ENCODE measurements at places on chromosomes 7 and 10.

GRCh38 chr7:139791316-139791715 is 13.5 kb upstream of the HIPK2 start:
- no peak for DNase-seq

- DNase-seq: no peak
Observed at GRCh38 chr10:132533571-132534260, 3.9 kb upstream of the INPP5A start.

GRCh38 chr10:130627346-130628045 is 491.3 kb downstream of the GLRX3 start:
- no peak for DNase-seq

DNA sequence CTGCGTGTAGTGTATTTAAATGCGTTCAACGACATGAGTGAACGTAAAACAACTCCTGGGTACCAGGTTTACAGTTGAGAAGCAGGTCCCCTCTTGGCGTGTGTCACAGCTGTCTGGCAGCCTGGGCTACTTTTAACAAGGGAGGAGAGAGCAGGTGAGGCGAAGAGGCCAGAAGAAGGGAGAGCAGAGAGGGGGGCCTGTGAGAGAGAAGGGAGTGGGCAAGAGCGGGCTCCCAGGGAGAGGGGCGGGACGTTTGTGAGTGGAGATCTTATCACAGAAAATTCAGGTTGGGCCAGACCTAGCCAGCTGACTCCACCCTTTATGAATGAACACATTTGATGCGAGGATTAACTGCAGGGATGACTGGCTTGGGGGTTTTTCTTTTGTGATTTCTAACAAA is 154.0 kb downstream of the CAMK1D start:
- DNase-seq: no peak

GRCh38 chr10:43943119-43943817 is 294.6 kb upstream of the ZNF32 start:
- no peak for DNase-seq

DNA sequence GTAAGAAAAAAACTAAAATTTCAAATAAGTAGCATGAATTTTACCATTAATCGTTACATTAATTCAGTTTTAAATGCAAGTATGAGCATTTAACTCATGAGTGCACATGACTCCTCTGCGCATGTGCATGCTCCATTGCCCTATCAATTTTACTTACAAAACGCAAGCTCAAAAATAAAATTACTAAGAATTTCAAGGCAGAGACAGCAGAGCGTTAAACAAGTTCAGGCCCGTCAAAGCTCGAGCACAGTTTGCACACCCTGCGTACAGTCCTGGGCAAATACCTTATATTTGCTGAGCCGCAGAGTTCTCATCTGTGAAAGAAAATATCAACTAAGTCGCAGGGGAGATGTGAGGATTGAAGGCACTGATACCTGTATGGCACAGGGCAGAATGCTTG is 373.6 kb downstream of the BBS9 start:
- DNase-seq: no peak

DNA sequence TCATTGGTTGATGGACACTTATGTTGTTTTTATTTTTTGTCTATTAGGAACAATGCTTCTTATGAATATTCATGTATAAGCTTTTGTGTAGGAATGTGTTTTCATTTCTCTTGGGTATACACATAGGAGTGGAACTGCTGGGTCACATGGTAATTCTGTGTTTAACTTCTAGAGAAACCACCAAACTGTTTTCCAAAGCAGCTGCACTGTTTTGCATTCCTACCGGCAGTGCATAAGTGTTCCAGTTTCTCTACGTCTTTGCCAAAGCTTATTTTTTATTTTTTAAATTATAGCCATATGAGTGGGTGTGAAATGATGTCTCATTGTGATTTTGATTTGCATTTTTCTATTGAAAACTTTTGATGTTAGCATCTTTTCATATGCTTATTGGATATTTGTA is 51.3 kb downstream of the ADK start:
- DNase-seq: no peak

GRCh38 chr7:27634671-27635493 is 27.8 kb downstream of the HIBADH start:
- DNase-seq: no peak

GRCh38 chr7:114923403-114923713 is 1.5 kb downstream of the MDFIC start:
- no peak for DNase-seq

DNA sequence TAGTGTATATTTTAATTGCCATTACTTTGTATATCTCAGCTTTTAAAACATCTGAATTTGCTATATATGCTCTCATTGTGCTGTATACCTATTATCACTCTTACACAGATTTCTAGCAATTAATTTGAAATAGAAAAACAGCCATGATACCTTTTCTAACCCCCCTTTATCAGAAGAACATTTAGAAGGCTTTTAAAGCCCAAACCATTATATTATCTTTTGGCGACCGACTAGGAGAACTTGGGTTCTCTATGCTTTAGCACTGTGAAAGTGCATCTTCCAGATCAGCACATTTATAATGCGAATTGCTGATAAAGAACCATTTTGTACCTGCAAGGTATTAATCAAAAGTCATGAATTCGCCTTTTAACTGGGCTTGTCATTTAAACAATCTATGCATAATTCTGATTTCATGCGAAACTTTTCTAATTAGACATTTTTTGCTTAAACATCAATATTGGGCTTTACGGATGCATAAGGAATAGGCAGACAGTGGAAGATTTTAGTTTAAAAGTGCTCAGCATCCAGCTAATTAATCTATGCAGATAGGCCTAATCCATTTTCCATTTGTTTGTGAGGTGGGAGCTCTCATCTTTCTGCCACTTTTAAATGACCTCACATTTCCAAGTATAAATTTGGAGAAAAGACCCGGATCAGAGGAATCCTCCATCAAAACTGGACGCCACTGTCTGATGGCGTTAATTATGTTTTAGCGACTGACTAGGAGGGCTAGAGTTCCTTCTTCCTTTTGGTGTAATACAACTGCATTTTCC is 1.2 kb upstream of the MLLT10 start:
- no peak for DNase-seq

GRCh38 chr10:119441151-119441821 is 101.2 kb downstream of the RGS10 start:
- DNase-seq: peak; percentile 93

GRCh38 chr10:113455947-113456346 is 96.9 kb upstream of the HABP2 start:
- no peak for DNase-seq

DNA sequence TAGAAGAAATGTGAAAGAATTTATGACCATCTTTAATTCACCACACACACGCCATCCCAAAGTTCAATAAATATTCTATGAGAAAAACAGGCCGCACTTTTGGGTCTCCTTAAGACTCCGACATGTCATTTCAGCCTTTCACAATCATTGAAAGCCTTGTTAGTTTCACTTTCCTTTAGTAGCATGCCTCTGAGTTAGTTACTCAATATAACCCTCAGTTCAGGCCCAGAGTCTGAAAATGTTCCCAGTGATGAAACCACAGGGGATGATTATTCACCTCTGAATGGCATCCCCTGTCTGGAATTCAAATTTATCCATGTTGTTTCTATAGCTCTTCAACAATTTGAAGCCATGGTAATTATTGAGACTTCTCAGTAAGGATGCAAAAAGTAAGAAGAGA is 278.1 kb upstream of the NRP1 start:
- peak; percentile 73 for DNase-seq

DNA sequence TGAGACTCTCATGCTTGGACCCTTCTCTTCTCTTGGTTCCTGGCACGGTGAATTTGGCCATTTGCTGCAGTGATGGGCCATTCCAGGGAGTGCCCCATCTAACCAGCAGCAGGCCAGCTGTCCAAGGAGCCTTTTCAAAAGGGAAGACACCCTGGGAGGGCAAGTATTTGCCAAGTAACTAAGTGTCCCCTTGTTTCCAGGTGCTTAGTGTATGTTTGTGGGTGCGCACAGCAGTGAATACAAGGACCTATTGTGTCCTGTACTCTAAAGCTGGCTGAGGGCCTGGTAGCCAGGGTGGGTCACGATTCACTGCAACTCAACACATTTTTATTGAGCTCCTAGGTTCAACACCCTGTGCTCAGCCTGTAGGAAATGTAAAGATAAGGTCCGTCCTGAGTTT is 348.8 kb downstream of the RNLS start:
- DNase-seq: no peak

DNA sequence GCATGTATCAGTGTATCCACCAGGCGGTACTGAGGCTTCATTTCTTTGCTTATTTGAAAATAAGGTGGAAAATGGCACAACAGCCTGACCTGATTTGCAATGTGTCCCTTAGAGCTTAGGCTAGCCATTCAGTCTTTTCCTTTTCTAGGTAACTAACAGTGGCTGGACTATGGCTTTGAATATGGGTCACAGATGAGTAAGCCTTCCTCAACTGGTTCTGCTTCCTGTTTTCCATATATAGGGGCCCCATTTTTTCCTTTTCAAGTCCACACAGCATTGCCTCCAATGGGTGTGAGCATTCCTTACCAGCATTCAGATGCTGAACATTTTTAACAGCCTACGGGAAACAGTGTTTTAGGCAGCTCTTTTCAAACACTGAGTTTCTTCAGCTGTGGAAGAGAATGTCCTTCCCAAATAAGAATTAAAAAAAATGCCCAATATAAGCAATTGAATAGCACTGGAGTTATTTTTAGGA is 3.9 kb upstream of the ITGB1 start:
- DNase-seq: peak; percentile 74

- no peak for DNase-seq
Observed at GRCh38 chr7:43691611-43692010, 37.7 kb downstream of the COA1 start.

DNA sequence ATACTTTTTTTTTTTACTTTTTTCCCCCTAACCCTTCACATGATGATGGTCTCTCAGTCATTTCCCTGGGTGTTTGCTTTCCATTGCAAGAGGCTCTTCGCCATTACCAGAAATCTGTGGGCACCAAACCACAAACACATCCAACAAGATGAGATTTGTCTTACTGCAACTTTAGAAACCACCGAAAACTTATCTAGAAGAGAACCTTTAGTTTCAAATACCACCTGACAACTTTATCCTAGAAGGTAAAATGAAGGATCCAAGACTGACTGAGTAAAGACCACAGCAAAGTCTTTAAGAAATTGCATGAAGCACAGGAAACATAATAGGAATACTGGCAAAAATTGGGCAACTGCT is 363.3 kb upstream of the MBL2 start:
- no peak for DNase-seq

DNA sequence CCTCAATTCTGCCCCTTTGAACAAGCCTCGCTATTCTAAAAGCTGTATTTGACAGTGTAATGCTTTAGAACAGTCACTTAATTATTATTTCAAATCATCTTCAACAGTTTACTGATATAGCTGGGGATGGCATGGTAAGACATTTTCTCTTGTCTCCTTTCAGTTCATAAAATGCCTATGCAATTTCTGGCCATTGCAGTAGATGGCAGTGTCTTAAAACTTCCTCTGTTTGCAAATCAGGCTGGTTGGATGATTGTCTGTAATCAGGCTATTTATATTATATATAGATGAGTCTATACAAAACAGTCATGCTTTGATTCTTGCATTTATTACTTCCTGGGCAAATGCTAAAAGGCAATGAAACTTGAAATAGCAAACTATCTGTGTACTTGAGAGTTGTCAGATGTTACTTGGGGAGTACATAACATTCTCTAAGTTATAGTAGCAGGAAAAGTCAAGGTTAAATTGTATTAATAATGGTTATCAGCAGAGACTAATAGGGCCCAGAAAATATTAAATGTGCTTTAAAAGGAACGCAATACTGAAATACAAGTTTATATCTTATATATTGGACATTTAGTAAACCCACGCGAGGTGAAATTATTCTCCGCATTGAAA is 55.5 kb upstream of the LHFPL3 start:
- peak; percentile 6 for DNase-seq

DNA sequence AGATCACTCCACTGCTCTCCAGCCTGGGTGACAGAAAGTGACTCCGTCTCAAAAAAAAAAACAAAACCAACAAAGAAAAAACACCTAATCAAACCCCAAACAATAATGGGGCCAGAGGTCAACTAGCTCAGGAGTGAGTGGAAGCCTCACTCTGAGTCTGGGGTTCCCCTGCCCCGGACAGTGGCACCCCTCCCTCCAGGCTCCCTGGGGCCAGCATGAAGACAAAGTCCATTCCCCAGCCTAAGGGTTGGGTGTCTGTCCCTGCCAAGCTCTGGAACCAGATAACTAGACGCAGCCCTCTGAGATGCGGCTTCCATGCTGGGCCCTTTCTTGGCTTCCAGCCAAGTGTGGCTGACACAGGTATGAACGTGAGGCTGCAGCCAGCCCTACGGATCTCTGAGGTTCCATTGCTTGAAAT is 1.7 kb upstream of the FUOM start:
- DNase-seq: no peak

GRCh38 chr7:13312307-13312706 is 624.9 kb downstream of the ARL4A start:
- DNase-seq: no peak

DNA sequence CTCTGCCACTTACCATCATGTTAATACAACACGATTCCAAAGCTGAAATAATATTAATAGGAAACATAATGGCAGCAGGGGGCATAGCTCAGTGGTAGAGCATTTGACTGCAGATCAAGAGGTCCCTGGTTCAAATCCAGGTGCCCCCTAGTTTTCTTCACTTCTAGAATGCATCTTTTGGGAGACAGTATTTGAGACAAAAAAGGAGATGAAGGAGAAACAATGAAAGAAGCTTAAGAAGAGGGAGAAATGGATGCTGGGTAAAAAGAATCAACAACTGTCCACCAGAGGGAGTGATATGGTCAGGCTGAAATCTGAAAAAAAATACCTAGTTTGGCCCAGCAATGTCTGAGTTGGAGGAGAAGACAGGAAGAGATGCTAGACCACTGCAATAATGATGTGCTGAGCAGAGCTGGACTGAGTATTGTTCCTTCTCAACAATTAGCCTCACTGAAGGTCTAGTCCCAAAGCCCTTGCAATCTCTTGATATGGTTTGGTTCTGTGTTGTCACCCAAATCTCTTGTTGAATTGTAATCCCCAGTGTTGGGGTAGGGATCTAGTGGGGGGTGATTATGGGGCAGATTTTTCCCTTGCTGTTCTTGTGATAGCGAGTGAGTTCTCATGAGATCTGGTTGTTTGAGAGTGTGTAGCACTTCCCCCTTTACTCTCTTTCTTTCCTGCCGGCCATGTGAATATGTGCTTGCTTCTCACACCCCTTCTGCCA is 48.3 kb downstream of the ZNF783 start:
- peak; percentile 41 for DNase-seq

GRCh38 chr7:157432957-157433576 is 96.3 kb downstream of the DNAJB6 start:
- DNase-seq: no peak

All from GM04503 (cell line).